ENCODE measurements at places on chromosomes 3 and 15.

DNA sequence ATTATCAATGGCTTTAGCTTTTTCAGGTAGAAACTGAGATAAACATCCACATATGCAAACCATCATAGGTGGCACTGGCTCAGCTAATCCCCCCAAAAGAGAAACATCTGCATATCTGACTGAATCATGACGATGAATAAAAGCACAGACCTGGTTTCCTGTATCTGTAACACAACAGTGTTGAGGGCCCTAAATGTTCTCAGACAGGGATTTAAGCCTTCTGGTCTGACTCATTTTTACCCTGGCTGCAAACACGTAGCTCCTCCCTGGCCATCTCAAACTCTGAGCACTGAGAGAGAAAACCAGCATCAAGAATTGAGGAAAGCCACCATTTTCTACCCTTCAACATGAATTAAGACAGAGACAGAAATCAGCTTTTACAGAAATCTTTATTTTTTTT, 35.2 kb downstream of the GLB1 start:
- no peak for DNase-seq

DNA sequence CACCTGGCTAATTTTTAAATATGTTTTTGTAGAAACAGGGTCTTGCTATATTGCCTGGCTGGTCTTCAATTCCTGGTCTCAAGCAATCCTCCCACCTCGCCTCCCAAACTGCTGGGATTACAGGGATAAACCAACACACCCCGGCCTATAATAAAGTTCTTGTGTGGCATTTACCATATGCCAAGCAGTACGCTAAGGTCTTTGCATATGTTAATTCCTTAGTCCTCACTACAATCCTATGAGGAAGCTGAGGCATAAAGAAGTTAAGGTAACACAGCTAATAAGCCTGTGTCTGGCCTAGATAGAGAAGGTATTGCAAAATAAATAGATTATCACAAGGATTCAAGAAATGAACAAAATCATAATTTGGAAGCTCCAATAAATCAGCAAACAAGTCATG, 17.6 kb upstream of the SLC4A7 start:
- no peak for DNase-seq

DNA sequence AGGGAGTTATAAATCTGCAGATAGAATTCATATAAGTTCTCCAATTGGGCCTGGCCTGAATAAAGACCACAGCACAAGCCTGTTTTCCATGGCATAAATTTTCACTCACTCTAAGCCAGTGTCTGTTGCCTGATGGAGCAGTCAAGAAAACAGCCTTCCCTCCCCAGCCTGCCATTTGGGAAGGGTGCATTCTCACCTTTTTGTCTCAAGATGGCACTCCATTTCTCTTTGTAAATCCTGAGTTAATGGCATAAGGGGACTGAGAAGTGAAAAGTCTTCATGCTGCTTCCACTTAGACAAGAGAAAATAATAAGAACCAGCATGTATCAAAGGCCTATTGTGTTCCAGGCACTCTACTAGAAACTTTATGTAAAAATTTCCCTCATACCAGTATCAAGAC, 115.6 kb upstream of the MANF start:
- DNase-seq = no peak

DNA sequence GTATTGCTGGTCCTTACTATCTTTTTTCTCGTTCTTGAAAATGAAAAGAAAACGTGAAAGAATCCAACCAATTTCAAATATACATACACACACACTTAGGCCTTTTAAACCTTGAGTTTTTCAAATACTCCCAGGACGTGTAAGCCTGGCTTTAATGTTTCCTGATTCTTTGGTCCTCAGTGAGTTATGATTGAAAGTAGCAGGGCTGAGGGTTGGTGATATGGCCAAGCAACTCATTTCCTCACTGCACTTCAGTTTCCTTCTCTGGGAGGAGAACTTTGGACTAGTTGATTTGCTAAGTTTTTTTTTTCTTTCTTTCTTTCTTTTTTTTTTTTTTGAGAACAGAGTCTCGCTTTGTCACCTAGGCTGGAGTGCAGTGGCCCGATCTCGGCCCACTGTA, 34.6 kb downstream of the CHD2 start:
- peak; percentile 21 for DNase-seq

- DNase-seq = peak; percentile 34
Measured at GRCh38 chr15:81747482-81747881, 298.3 kb downstream of the MEX3B start.

Data from suppressor macrophage treated with lipopolysaccharide for 1 hour (primary cell).